Ureter (tissue), 1 donor: ENCODE measurements at places on chromosomes 6 and 20.

DNA sequence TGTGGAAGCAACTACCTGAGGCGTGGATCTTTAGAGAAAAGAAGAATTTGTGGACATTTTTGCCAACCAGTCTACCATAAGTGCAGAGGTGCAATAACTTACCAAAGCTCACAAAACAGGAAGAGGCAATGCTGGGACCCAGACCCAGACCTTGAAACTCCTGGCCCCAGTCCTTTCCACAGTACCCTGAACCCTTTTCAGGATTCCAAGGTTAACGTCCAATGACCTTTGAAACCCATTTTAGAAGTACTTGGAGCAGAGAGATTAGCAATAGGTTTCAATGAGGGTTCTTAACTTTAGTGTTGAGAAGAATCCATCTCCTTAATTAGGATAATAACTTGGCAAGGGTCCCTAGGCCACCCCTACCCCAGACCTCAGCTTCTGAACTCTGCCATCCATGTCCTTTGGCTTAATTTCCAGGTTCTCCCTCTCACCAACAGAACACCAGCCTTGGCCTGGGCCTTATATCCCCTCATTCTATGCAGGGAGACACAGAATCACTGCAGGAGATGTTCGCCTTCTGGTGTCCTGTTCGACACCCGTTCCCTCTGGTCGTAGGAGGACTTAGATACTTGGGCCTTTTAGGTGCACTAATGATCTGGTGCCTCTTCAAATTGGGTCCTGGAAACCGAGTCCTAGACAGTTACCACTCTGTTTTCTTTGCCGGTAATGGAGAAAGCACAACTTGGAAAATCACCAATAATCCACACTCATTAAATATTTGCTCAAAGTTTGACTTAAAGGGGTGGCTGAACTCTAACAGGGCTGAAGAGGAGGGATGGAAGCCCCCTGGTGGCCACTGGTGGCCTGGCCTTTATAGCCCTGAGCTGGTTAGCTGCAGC lies 40.6 kb downstream of the ISM1 start:
- peak; percentile 60 for DNase-seq

- DNase-seq = no peak
These were observed 6.8 kb downstream of the SNRPB start for GRCh38 chr20:2463616-2464365.

DNA sequence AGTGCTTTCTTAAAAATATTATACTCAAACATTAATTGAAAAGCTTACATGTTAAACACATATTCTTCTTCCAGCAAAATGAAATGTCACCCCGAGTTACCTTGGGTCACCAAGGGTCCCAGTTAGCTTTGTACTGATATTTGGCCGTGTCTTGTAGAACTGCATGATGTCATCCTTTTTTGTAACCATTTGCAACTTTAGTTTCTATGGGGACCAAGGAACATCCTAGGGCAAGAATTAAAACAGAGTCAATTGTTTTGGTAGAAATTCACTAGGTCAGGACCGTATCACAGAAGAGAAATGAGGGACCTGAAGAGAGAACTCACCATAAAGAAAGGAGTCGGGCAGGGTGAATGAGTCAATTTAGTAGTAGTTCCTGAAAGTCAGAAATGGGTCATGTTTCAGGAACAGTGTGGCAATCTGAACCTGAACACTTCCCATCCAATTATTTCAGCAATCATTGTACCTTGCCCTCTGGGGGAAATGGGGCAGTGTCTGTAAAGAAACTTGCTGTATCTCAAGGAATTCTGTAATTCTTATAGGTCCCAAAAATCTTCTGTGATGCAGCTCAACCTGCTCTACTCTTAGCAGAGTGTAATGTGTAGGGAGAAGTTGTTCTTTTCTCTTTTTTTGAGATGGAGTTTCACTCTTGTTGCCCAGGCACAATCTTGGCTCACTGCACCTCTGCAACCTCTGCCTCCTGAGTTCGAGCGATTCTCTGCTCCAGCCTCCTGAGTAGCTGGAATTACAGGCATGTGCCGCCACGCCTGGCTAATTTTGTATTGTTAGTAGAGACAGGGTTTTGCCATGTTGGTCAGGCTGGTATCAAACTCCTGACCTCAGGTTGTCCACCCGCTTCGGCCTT lies 5.3 kb upstream of the AKAP7 start:
- DNase-seq = no peak

DNA sequence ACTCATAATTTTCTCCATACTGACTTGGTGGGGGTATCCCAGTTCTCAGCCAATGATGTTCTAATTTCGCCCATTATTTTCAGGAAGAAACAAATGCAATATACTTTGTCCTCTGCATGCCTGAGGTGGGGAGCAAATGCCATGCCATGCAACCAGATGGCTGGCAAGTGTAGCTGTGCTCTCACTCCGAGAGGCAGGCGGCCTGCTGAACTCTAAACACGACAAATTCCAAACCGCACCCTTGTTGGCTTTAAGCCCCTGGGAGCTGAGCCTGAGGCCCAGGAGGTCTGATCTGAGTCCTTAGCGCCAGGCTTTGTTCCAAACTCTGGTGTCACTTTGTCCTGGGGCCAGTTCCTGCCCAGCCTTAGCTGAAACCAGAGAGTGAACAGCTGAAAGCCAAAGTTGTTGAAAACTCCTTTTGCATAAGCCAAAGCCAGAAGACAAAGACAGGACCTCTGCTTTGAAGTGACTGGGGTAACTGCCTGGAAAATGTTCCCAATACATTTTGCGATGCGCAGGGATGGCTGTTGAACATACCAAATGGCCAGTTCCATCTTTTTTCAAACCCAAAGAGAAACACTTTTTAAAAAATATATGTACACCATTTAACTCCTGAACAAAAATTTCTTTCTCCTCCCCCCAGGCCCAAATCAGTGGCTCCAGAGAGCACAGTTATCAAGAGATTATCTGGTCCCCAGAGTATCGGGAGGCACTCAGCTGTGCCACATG lies 46.2 kb downstream of the TTI1 start:
- DNase-seq = peak; percentile 68

- no peak for DNase-seq
These were observed 68.9 kb downstream of the PERP start for GRCh38 chr6:138038142-138038870.

DNA sequence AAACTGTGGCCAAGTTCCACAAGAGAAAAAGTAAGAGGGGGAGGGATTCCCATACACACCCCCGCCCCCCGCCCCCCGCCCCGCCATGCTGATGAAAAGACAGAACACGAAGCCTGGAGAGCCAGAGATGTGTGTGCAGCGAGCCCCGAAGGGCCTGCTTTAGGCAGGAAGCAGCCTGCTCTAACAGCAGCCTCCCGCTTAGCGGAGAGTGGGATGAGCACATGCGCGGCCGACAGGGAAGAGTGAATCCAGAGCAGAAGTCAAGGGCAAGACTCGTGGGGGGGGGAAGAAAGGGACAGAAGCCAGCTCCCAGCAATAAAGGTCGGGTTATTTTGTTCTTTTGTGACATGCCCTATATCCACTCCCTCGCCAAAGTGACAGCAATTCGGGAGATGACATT lies 67.2 kb upstream of the PTGIS start:
- DNase-seq = no peak

GRCh38 chr6:150142670-150143515 lies at the start of gene PPP1R14C:
PPP1R14C (plus strand) TSS chr6:150143044; CDS start chr6:150143193, 149 bp downstream.
- no peak for DNase-seq

DNA sequence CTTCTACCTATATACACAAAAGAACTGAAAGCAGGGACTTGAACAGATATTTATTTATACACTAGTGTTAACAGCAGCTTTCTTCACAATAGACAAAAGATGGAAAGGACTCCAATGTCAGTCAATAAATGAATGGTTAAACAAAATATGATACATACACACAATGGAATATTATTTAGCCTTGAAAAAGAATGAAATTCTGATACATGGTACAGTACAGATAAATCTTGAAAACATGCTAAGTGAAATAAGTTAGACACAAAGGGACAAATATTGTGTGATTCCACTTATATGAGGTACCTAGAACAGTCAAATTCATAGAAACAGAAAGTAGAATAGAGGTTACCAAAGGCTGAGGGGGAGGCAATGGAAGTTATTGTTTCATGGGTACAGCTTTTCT lies 79.8 kb upstream of the ADTRP start:
- DNase-seq = no peak

- DNase-seq = no peak
These were observed 3.0 kb downstream of the GABRR1 start for GRCh38 chr6:89214197-89214596.

- DNase-seq = no peak
These were observed 222.4 kb downstream of the UNC5CL start for GRCh38 chr6:40816601-40817000.

GRCh38 chr20:39645131-39645530 lies 683.0 kb downstream of the DHX35 start:
- no peak for DNase-seq

- DNase-seq = peak; percentile 74
These were observed 32.7 kb upstream of the SNAP25 start for GRCh38 chr20:10185741-10186558.

DNA sequence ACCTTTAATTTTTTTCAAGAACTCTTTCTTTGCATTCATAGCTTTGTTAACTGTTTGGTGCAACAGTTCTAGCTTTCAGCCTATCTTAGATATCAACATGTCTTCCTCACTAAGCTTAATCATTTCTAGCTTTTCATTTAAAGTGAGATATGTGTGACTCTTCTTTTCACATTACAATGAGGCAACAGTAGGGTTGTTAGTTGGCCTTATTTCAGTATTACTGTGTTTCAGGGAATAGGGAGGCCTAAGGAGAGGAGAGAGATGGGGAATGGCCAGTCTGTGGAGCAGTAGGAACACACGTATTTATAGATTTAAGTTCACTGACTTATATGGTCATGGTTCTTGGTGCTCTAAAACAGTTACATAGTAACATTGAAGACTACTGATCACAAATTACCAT lies 35.8 kb downstream of the CST9L start:
- no peak for DNase-seq

DNA sequence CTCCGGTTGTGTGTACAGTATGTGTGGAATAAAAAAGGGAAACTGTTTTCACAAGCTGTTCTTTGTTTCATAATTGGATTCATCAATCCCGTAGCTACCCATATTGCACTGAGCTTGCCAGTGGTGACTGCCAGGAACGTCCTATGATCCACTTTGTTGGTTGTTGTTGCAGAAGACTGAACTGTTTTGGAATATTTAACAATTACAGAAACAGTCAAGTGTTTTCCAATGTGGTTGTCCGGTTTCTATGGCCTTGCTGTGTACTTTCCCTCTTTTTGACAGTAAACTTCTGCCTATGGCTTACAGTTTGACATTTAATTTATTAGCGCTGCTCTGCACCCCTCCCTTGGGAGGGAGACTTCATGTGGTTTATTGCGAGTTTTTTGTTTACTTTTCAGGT lies 141.2 kb downstream of the DTNBP1 start:
- no peak for DNase-seq

DNA sequence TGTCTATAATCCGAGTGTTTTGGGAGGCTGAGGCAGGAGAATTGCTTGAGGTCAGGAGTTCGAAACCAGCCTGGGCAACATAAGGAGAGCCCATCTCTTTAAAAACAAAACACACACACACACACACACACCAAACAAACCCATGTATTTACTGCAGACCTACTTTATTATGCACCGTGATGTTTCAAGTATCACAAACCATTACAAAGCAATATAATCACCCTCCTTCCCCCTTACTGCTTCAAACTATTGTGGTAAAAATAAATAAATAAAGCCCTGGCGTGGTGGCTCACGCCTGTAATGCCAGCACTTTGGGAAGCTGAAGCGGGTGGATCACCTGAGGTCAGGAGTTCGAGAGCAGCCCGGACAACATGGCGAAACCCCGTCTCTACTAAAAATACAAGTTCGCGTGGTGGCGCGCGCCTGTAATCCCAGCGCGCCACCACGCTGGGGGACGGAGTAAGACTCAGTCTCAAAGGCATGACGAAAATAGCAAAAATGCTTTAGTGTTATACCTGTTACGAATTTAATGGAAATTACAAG lies 1.5 kb downstream of the TBCC start:
- DNase-seq = no peak

DNA sequence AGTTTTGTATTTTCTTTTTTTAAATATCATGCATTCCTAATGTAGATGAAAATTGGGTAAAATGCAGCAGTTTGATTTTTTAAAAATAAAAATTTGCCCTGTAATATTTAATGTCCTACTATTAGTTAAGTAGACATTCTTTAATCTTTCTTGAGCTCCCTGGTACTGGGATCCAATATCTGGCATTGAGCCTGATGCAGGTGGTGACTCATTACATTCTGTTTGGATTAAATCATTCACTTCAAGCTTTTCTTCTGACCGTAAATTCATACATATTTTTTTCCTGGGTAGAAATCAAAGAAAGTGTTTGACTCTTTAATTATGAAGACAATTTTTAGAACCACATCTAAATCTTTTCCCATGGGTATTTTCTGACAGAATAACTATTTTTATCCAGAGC lies 768.8 kb upstream of the SLC35B3 start:
- no peak for DNase-seq

- no peak for DNase-seq
These were observed 121.6 kb downstream of the ADGRB3 start for GRCh38 chr6:68756454-68757375.

- DNase-seq = no peak
These were observed 208.8 kb upstream of the SUPT3H start for GRCh38 chr6:45586216-45587171.

DNA sequence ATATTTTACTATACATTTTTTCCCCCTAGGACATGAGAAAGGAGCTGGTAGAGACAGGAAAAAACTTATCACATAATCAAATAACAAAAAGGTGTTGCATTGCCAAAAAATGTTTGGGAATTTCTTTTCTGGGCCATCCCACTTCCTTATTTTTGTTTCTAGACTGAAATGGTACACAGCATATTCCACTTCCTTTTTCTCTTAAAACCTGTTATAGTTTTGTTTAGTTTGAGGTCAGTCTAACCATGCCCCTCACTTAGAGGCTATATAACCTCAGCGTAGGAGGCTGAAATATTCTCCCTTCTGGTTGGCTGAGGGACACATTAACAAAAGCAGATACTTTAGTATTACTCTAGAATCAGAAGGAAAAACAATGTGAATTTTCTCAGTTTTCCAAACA lies 323.9 kb downstream of the GJA1 start:
- no peak for DNase-seq

DNA sequence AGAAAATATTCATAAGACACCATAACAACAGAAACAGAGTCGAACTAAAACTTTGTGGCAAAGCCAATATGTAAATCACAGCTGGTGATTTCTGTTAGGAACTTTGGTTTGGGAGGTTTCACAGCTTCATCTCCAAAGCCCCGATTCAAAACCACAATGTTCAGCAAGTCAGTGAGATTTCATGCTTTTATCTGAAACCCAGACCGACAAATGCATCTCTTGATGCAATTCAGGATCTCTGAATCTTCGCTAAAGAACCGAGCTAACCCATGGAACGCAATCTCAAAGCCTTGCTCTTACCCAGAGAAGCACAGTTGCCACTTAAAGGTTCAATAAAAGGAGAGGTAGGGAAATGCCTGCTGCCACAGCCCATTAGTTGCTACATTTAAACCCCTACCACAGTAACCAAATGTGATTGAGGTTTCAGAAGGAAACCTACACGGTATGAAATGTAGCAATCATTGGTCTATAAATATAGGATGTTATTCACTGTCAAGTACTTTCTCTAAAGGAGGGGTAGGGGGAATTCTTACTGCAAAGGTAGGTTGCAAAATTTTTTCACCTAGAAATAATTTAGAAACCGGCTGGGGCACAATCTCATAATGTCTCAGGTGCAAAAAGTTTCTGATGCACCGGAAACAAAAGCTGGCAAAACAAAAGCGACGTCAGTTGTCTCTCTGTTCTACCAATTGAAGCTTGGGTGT lies 381.0 kb upstream of the ARID1B start:
- DNase-seq = no peak
